Kidney capillary endothelial cell (primary cell): ENCODE measurements at places on chromosomes 5 and 9.

DNA sequence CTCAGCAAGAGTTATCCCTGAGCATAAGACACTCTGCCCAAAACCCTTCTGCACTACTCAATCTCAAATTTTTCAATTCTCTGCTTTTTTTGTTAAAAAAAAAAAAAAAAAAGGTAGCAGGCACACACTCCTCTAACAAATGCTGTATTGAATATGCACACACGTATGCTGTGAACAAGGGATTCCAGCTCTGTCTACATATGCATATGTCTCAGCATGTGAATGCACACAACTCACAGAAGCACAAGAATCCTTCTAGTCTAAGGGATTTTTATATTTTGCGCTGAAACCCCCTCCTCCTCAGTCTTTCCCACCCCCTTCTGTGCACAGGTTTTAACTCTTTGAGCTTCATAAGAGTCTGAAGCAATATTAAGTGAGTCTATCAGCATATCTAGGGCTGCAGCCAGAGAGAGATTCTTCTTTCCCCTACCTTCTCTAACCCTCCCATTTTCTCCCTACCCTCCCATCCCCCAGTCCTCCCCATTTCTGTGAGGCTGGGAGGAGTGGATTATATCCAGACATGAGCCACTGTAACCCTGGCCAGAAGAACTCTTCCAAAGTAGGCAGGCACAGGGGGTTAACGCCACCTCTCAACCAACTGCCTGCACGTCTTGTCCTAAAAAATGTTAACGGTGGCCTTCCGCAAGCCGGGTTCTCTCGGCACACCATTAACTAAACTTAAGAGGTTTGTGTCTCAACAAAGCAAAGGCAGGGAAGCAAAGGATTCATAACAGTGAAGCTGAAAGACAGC lies 1.0 kb downstream of the GABRB2 start:
- DNase-seq: no peak

DNA sequence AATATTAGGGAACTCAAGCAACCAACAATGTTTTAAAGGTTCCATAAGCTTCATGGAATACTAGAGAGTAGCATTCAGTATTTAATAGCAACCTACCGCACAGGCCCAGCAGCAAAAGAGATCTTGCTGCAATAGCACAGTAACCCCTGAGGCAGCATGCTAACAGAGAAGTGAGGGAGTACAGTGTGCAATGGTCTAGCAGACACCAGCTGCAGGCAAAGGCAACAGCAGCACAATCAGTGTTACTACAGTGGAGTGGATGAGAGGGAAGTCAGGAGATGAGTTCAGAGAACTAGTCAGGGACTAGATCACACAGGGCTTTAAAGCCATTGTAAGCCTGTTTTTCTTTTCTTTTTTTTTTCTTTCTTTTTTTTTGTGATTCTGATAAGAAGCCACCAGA lies 2.8 kb downstream of the TICAM2 start:
- DNase-seq: no peak

DNA sequence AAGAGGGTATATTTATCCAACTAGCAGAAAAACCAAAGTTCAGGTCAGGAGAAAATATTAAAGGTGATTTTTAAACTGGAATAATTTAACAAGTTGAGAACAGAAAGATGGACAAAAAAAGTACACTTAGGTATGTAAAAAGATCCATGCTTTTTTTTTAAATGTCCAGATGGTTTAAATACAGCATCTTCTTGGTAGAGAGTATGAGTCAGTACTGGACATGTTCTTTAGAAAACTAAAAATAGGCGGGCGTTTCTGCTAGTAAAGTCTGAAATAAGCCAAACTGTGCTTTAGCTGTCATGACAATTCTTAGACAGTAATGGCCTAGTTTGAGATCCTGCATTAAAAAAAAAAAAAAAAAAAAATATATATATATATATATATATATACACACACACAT lies 255.9 kb upstream of the ST8SIA4 start:
- DNase-seq: no peak

- DNase-seq: no peak
Observed at GRCh38 chr9:136042541-136042940, 52.5 kb downstream of the NACC2 start.

DNA sequence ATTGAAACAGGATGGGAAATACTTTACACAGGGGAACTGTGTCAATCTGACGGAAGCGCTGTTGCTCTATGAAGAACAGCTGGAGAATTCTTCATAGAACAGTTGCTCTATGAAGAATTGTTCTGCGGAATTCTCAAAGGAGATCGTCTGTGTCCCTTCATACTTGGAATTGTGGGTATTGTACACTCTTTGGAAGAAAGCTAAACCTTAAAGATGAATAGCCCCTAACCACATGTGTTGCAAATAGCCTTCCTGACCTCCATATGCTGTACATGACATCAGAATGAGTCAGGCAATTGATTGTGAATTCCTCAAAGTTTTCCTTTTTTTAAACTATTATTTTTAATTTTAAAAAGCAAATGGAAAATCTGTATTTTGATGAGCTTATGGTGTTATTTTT lies 15.6 kb downstream of the NIM1K start:
- no peak for DNase-seq

DNA sequence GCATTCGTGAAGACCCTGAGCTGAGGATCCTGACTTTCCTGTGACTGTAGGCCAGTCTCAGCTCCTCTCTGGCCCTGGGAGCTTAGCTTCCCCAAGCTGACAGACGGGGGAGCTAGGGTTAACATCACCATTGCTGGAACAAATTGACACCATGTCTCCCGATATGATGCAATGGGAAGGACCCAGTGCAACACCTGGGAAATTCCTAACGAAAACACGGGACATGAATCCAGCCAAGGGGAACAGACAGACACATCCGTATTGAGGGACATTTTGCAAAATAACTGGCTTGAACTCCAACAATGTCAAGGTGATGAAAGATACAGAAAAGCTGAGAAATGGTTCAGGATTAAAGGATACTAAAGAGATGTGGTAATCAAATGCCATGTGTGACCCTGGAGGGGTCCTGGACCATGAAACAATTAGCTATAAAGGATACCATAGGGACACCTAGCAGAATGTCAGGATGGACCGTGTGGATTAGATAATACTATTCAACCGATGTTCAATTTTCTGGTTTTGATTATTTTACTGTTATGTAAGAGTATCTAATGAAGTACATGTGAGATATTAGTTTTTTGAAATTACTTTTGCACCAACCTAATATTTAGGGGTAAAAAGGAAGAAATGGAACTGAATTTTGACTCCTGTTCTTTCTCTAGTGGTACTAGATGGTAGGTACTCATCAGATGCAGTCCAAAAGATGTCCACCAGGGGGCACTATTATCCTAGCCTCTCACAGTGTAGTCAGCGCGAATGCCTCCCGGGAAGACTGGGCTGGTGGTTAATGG lies 52.7 kb downstream of the NDST1 start:
- peak; percentile 84 for DNase-seq

DNA sequence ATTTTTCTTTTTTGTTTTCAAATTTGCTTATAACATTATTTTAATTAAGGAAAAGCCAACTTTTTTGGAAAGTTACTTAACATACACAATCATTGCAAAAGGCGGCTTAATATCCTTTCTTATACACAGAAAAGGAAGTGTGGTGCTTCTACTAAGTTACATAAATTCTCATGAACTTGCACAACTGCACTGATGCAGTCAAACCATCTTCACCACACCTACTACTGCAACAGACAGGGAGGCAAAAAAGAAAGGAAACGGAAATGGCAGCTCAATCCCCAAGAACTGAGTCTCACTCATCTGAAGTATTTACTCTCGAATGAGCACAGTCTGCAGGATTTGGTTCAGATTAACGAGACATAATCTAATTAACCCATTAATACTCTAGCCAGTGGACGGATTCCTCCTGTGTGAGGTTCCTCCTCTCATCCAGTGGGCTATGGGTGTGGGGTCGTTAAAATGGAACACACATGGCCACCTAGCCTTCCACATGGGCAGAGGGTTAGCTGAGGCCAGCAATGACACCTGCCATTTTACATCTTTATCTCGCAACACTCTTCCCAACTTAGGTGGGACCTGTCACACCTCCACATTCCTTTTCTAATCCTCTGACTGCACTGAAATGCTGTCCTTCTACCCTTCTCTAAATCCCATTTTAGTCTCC lies 30.0 kb downstream of the GOLM1 start:
- DNase-seq: no peak

DNA sequence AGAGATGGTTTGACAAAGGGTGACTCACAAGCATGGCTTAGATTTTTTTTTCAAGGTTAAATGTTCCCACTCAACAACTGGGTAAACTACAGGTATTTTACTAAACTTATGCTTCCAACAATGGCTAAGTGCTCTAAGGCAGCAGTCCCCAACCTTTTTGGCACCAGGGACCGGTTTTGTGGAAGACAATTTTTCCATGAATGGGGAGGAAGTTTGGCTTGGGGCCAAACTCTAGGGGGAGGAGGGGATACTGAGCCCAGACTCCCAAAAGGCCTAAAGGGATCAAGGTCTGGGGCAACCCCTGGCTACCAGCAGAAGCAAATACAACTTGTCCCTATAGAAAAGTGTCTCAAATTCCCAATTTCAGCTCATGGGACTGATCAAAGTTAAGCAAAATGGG lies 32.0 kb upstream of the HSD17B3 start:
- DNase-seq: no peak

- DNase-seq: peak; percentile 99
Observed at GRCh38 chr5:58241389-58241788, 218.5 kb downstream of the PLK2 start.

DNA sequence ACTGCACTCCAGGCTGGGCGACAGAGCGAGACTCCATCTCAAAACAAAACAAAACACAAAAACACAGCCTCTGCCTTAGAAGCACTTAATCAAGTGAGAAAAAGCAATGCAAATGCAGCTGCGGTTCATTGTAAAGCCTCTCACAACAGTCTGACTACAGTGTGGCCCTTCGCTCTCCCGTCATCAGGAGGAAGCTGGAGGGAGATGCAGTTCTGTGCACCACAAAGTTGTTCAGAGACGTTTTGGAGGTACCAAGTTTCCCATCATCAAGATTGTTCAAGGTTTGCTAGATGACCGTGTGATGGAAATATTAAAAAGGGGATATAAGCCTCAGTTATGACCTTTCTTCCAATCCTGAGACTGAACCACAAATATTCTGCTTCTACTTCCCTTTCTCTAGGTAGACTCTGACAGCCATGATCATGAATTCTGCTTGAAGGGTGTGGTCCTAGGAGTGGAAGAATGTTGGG lies 40.9 kb downstream of the SEC61B start:
- no peak for DNase-seq

DNA sequence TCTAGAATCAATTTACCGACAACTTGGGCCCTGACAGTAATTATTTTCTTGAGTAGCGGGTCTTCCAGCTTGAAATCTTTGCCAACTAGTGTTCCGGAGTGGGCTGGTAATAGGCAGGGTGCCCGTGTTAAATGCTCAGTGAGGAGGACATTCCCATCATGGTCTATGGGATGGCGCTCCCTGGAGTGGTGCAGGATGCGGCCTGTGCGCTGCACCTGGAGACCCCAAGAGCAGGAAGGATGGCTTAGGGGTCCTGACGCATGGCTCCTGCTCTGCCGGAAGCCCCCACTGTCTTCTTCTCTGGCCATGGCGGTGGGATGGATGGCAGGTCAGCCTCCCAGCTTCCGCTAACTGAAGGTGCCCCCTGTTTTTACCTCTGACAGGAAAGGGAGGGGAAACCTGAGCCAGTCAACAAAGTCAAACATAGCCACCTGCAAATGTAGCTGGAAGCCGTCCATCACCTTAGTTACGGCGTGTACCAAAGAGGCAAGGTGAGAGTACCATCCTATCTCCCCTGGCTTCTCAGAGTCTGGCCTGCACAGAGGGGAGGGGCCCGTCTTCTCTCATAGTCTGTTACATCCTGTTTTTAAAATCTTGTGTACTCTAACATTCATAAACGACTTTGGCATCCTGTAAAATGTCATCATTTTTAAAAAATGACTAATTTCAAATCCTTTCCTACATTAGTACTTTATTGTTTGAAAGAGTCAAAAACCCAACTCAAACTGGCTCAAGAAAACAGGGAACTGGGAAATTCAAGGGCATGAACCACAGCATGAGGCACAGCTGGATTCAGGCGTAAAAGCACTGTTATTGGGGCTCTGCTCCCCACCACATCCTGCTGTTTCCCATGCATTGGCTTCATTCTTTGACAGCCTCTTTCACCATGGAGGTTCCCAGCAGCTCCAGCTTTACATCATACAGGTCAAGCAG lies 28.5 kb upstream of the UNC5A start:
- peak; percentile 75 for DNase-seq

GRCh38 chr5:134252671-134253070 lies 26.8 kb upstream of the PPP2CA start:
- DNase-seq: peak; percentile 74

- DNase-seq: no peak
Observed at GRCh38 chr5:176733406-176734262, 76.7 kb upstream of the UNC5A start.

GRCh38 chr9:123457583-123457982 lies 101.6 kb downstream of the CRB2 start:
- DNase-seq: no peak

DNA sequence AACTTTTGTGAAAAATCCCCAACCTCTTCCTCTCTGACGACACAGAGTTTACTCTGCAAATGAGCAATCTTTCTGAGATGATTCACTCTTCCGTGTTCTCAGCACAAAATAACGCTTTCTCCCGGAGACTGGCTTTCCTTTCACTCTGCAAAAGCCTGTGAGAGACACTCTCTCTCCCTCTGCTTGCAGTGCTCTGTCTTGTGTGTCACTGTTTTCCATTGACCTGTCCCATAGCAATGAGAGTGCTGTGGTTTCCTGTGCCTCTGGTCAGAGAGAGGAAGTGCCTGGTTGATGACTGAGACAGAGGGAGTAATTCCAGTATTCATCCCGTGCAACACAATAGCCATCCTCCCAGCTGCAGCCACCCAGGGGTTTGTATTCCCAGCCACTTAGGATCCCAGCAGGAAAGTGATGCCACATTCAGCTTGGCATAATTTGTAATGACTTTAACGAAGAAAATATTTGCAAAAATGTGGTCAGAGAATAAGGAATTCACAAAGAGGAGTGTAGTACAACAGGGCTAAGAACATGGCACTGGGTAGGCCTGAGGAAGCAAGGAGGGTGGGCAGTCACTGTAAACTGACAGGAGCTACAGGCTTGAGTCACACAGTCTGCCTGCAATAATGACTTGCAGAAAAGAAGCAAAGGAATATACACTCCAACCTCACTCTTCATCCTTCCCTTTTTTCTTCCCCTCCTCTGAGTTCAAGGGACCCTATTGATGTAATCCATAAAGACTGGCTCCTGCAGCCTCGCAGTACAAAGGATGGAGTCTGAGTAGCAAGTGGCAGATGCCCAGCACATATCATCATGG lies 463.5 kb upstream of the RGMB start:
- peak; percentile 100 for DNase-seq
